ENCODE measurements at places on chromosomes 3 and 15.

- no peaks in the 10 kb centered on the region for H3K36me3 ChIP-seq
- DNase-seq: peak; percentile 55
- H3K27ac ChIP-seq: no peak overlapping the region
- H3K4me1 ChIP-seq: peaks cover 2% of the 10 kb centered on the region
- peaks cover 20% of the 10 kb centered on the region for H3K27me3 ChIP-seq
Observed at GRCh38 chr15:37101980-37102304, 1.6 kb upstream of the MEIS2 start.

DNA sequence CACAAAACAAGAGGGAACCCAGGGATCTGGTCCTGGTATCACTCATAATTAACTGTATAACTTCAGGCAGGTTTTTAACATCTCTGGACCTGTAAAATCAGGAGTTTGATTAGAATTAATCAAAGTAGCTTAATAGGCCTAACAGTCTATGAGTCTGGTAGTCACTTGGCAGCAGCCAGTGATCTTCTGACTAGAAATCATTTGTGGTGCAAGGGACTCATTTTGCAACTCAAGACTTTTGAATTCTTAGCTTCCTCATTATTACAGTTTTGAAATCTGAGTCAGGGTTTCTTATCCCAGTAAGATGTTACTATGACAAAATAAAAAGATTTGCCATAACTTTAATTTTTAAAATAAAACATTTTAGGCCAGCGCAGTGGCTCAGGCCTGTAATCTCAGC, 70.8 kb downstream of the TMCC1 start:
- H3K4me1 ChIP-seq: no peaks in the 10 kb centered on the region
- H3K27ac ChIP-seq: no peak overlapping the region
- H3K36me3 ChIP-seq: no peaks in the 10 kb centered on the region
- DNase-seq: no peak
- H3K4me3 ChIP-seq: no peak overlapping the region
- no peaks in the 10 kb centered on the region for H3K27me3 ChIP-seq

- peak; percentile 37 for DNase-seq
- no peaks in the 10 kb centered on the region for H3K4me1 ChIP-seq
- H3K27ac ChIP-seq: no peak overlapping the region
- no peaks in the 10 kb centered on the region for H3K27me3 ChIP-seq
Observed at GRCh38 chr3:132624790-132625189, 27.7 kb downstream of the ACKR4 start.

GRCh38 chr3:72889310-72890165, 1.7 kb downstream of the GXYLT2 start:
- H3K4me1 ChIP-seq: peaks cover 2% of the 10 kb centered on the region
- H3K27ac ChIP-seq: no peak overlapping the region
- no peaks in the 10 kb centered on the region for H3K36me3 ChIP-seq

DNA sequence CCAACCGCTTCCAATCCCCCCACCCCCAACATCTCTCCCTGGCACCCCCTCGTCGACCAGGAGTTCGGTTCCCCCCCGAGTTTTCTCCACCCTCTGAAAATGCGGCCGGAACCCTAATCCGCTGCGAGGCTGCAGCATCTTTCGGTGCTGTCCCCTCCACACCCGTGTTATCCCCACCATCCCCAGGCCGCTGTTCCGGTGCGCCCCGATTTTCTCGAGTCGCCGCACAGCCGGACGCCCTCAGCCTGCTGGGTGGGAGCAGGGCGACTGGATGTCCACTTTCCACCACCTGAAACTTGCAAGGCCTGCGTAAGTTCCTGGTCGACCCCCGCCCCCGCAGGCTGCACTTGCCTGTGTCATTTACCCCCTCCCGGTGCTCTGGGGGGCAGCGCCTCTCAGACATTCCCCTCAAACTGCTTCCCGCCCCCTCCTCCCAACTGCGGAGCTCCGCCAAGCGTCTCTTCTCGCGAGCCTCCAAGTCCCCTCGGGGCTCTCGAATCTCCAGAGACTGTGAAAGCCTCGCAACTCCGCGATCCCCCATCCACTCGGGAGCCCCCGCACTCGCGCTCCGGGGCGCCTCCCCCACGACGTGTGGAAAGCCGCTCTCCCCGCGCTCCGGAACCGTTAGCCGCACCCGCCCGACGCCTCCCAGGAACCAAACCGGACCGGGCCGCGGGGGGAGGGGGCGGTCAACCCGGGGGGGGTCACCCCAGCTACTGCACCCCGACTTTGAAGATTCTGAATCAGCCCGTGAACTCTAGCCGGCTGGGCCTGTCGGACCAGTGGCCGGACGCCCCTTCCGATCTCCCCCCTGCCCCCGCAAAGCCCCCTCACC, 566 bp downstream of the ETV5 start:
- H3K4me1 ChIP-seq: peaks cover 3% of the 10 kb centered on the region
- peak overlapping the region; percentile 69 for H3K4me3 ChIP-seq
- no peaks in the 10 kb centered on the region for H3K36me3 ChIP-seq
- peaks cover 13% of the 10 kb centered on the region for H3K27me3 ChIP-seq
- DNase-seq: peak; percentile 90
- H3K27ac ChIP-seq: peak overlapping the region; percentile 93

GRCh38 chr15:89328398-89329254, 6.0 kb downstream of the POLG start:
- DNase-seq: no peak
- no peak overlapping the region for H3K4me3 ChIP-seq
- H3K36me3 ChIP-seq: peaks cover 41% of the 10 kb centered on the region
- no peaks in the 10 kb centered on the region for H3K27me3 ChIP-seq

GRCh38 chr3:45777111-45777745, 19.1 kb downstream of the SLC6A20 start:
- no peak for DNase-seq
- no peaks in the 10 kb centered on the region for H3K36me3 ChIP-seq
- H3K27me3 ChIP-seq: no peaks in the 10 kb centered on the region

GRCh38 chr3:32544894-32545293, 25.8 kb downstream of the DYNC1LI1 start:
- H3K36me3 ChIP-seq: no peaks in the 10 kb centered on the region
- peak; percentile 44 for DNase-seq
- H3K4me1 ChIP-seq: no peaks in the 10 kb centered on the region
- no peaks in the 10 kb centered on the region for H3K27me3 ChIP-seq
- H3K27ac ChIP-seq: no peak overlapping the region

- no peak overlapping the region for H3K4me3 ChIP-seq
- H3K36me3 ChIP-seq: peaks cover 12% of the 10 kb centered on the region
- peak; percentile 33 for DNase-seq
- peaks cover 6% of the 10 kb centered on the region for H3K4me1 ChIP-seq
- no peak overlapping the region for H3K27ac ChIP-seq
- no peaks in the 10 kb centered on the region for H3K27me3 ChIP-seq
Observed at GRCh38 chr15:22871481-22872086, 33.1 kb downstream of the NIPA2 start.

DNA sequence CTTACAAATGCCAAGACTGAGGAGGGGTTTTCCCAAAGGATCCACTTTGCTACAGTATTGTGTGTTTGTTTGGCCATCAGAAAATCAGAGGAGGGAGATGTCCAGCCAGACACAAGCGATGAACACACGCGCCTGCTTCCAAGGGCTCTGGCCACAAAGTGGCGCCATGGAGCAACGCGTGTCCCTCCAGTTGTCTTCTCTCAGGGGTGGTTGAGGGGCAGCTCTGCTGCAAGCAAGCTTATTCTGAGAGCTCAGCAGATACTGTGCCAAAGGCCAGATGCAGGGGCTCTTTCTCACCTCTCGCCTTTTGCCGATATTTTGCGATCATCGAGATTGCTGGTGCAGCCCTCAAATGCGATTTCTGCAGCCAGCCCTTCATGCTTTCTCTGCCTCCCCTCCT, 88.9 kb upstream of the OSBPL11 start:
- H3K4me1 ChIP-seq: no peaks in the 10 kb centered on the region
- DNase-seq: peak; percentile 76
- no peak overlapping the region for H3K27ac ChIP-seq
- H3K27me3 ChIP-seq: no peaks in the 10 kb centered on the region
- no peaks in the 10 kb centered on the region for H3K36me3 ChIP-seq

- H3K36me3 ChIP-seq: no peaks in the 10 kb centered on the region
- no peaks in the 10 kb centered on the region for H3K4me1 ChIP-seq
- no peaks in the 10 kb centered on the region for H3K27me3 ChIP-seq
Observed at GRCh38 chr3:27147215-27147614, 222.0 kb downstream of the NEK10 start.

DNA sequence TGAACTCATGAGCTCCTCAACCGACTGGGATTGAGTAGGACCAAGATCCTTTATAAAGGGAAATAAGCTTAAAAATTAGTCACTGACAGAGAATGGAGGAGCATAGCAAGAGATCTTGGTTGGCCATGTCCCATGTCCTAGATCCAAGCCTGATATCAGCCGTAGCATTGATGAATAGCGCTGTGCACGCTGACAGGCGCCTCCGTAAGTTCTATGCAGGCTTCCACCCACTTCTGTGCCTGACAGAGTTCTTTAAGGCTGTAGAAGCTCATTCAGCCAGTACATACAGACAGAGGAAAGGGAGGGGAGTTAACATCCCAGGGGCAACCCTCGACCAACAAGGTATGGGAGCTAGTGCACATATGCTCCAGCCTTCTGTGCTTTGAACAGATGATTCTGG, 251.7 kb upstream of the TBC1D5 start:
- no peak for DNase-seq
- H3K4me3 ChIP-seq: no peak overlapping the region
- no peaks in the 10 kb centered on the region for H3K36me3 ChIP-seq
- no peak overlapping the region for H3K27ac ChIP-seq
- no peaks in the 10 kb centered on the region for H3K4me1 ChIP-seq

DNA sequence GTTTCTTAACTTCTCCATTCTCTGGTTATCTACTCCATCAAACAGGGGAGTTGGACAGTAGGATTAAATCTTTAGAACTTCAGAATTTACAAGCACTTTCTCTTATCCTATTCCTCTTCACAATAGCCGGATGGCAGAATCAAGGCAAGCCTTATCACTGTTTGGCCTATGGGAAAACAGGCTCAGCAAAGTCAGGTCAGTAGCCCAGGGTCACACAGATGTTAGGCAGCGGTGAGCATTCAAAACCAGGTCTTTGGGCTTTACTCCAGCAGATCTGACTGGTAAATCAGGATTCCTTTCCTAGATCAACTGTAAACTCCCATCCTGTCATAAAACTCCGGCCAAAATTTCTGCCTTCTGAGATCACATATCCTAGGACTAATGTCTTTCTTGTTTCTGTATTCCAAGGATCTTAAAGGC, 258.4 kb downstream of the OPA1 start:
- no peak overlapping the region for H3K4me3 ChIP-seq
- H3K27me3 ChIP-seq: no peaks in the 10 kb centered on the region
- H3K4me1 ChIP-seq: peaks cover 16% of the 10 kb centered on the region

DNA sequence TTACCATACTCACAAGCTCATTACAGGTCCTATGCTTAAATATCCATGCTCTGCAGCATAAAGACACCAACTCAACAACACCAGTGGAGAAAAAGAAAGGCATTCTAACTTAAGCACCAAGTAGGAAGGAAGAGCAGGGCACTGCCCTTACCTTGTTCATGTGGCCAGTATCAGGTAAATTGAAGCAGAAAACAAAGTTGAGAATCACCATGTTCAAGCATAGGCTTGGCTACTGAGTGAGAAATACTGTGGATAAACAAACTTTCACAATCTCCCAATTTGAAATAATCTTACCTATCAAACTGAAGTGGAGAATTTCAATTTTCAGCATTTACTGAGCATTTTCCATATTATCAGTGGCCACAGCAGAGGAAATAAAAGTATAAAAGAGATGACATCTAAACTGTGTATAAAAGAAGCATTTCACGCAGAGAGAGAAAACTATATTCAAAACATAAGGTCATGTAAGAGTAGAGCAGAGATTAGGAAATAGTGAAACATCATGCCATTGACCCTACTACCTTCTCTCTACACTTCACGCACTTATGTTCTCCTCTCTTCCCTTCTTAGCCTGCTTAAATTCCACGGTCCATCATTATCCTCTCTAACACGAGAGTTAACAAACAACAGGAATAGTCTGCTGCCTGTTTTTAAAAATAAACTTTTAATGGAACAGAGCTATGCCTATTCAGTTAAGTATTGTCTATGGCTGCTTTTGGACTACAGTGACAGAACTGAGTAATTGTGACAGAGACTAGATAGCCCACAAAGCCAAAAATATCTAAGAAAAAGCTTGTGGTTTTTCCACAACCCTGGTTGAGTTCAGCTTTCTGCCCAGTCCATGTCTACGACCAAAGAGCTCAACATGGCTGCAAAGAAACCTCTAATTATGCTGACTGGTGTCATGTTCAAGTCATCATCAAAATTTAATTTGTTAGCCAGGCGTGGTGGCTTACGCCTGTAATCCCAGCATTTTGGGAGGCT, 142.5 kb downstream of the NR1I2 start:
- no peak overlapping the region for H3K4me3 ChIP-seq
- H3K27me3 ChIP-seq: no peaks in the 10 kb centered on the region
- no peak overlapping the region for H3K27ac ChIP-seq
- no peaks in the 10 kb centered on the region for H3K36me3 ChIP-seq
- H3K4me1 ChIP-seq: no peaks in the 10 kb centered on the region

DNA sequence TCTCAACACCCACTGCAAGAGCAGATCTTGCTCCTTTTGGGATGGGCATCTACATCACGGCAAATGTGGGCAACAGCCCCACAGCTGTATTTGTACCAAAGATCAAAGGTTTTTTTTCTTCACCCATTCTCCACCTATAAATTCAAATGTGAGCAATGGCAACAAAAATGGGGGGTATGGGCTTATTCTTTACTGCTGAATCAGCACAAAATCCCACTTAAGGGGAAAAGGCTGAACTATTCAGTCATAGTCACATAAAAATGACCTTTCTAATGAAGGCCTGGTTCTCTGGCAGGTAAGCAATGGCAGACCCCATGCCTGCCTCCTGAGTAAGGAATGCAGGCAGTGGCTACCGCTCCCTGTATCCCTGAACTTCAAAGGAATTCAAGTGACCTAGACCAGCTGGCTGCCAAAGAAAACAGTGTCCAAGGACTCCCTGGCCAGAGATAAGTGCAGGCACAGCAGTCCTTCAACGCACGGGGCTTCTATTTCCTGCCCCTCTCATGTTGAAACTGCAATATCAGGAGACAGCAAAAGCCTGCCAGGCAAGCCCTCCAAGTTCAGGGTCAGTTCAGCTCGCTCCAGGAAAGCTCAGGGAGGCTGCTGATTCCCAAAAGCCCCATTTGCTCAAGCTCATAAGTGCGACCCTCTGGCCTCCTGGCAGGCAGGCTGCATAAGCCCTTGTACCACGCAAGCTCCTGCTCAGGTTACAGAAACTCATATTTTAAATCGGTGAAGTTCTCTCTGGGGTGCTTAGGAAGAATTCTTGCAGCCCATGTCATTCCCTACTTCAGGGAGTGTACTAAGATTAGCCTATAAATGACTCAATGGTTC, 134.1 kb downstream of the PDZRN3 start:
- peak; percentile 93 for DNase-seq
- peaks cover 18% of the 10 kb centered on the region for H3K4me1 ChIP-seq
- H3K36me3 ChIP-seq: no peaks in the 10 kb centered on the region

DNA sequence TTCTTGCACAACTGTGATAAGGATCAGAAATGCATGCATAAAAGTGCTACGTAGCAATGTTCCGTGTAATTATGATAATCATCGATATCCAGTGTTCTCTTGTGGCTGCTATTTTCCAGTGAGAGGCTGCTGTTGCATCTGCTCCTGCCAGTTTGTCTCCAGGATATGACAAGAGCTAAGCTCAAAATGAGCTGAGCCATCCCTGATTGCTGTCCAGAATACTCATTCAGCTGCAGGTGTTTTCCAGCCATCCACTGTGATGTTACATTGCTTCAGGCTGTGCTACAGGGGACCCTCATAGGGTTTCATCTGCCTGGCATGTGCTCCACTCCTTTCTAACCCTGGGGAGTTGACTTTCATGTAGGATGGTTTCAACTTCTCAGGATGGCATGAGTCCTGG, 976.0 kb downstream of the ROBO1 start:
- DNase-seq: no peak
- H3K27ac ChIP-seq: no peak overlapping the region
- no peak overlapping the region for H3K4me3 ChIP-seq

All from mesendoderm (in vitro differentiated cells).